T-helper 2 cell treated with Interferon-gamma antibody and Interleukin-4, amounts not matched to agents 5 μg/mL and 100 μg/mL, for 36 hours (primary cell): ENCODE measurements at places on chromosomes 2 and 18.

DNA sequence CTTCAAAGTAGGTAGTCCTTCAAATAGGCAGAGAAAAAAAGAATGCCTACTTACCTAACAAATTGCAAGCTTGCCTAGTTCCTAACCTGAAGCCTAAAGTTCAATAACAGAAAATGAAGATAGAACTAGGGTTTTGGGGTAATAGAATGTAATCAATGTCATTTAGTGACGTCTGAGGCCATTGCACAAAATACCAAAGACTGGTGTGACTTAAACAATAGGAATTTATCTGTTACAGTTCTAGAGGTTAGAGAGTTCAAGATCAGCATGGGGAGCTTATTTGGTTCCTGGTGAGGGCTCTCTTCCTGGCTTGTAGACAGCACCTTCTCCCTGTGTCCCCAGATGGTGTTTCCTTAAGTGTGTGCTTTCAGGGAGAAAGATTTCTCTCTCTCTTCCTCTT lies 4.7 kb upstream of the NPC1 start:
- no peak for DNase-seq

GRCh38 chr18:62944454-62944853 lies 229.1 kb downstream of the PHLPP1 start:
- DNase-seq: no peak

DNA sequence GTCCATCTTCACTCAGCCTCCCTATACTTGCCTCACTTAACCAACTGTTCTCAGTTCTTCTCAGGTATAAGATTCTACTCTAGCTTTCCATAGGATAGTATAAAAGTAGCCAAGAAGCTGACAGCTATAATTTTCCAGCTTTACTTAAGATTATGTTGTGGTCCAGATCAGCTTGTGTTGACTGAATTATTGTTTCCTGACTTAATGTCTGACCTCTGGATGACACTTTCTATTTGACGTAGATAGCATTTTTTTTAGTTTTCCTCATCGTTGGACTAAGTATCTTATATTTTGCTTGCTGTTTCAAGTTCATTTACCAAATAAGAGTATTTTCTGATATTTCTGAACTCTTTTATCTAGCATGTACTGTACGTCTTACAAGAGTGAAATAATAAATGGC lies 1272.5 kb upstream of the CDH2 start:
- DNase-seq: no peak

DNA sequence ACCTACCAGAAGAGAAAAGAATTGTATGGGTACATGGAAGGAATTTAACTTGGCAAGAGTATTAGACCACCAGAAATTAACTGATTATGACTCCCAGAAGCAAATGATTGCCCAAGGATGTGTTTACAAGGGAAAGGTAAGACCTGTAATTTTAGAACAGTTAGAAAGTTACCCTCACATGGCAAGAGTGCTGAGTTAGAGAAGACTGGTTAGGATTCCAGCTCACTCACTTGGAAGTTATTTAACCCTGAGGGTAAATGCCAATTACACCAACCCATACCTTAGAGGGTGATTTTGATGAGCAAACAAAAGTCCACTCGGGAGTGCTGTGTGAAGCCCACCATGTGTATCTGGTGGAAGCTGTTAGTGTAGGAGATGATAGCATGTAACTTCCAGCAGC lies 170.2 kb downstream of the TPGS2 start:
- no peak for DNase-seq

DNA sequence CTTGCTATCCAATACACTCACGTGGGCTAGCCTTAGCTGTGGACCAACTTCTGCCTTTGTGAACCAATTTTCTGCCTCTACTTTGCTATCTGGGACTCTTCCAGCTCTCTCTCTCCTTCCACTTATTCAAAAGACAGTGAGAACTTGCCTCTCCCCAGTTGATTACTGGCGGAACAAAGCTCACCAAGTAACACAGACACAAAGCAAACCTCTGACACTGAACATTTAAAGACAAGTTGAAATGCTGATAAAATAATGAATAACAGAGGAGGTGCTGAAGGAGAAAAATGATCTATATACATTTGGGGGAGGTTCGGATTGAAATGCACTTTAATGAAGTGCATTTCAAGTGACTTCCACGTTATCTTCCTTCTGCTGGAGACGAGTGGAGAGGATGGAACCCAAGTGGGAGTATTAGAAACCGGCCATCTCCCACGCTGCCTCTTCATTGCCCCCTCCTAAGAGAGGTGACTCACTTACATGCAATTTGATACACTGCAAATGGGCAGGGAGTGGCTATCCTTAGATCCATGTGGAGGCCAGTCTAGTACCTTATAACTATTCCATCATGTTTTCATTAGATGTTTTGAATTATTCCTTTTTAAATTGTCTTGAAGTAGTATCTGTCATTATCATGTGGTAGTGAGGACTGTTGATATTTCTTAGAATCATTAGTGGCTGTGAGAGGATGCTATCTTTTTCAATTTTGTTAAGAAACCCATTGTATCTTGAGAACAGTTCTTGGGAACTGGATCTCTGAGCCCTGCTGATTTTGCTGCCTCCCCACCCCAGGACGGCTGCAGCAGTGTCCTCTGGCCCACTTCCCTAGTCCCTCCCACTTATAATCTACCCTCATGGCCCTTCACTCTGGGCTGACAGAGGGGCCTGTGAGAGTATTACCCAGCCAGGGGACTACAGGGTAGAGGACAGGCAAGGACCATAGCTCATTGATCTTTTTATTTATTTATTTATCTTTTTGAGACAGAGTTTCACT lies 6.0 kb upstream of the GLI2 start:
- DNase-seq: no peak
